Pancreas (tissue), 10 donors: ENCODE measurements at places on chromosomes 12 and 14. TPM values are rescaled to one million over a fixed set of nuclear protein-coding genes. Genes with fewer than 3 reads are reported as not detected.

DNA sequence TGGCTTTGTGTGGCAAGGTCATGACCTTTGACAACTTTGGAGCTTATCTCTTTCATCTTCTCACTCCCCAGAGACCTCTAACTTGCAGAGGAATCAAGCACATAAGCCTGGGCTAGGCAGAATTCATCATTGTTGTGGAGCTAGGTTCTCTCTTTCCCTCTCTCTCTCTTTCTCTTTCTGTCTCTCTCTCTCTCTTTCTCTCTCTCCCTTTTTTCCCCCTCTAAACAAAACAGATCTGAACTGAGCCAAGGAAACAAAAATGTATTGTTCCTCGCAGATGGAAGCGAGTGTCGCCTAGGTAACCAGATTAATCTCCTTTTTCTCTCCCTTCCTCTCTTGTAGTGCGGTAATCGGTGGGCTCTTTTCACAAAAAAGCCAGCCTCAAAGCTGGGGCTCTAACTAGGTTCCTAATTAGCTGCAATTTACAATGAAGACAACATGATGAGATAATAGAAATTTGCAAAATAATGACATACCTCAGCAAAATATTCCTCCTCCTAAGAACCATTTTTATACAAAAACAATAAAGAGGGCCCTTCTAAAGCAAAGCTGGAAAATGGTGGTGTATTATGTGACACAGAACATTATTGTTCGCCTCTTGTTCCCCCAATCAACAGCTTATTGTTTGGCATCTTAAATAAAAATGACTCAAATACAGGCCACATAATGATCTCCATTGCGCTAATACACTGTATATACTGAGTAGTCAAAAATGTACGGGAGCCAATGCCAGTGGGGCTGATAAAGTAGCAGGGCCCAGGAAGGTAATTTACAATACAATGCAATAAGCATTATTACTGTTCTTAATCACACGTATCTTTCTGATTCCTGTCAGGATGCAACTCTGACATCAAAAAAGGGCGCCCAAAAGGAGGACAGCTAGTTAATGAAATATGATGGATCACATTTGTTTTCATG, 65.7 kb upstream of the SOX5 start:
- DNase-seq, result no peak

DNA sequence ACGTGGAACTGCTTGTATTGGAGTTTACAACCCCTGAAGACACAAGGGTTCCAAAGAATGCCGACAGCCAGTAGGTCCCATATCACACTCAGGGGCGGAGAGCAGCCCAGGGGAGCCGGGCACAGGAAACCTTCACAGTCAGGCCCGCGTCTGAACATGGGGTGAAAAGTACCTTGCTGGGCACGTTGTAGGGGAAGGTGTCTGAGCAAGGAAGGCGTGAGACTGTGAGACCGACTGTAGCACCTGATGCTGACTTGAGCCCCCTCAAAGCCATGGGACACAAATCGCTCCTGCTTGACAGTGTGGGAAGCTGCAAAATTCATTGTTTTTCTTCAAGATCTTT, 14.7 kb downstream of the RIMBP2 start:
- no peak for DNase-seq

GRCh38 chr12:33156042-33156441, 259.5 kb upstream of the PKP2 start:
- DNase-seq, result no peak

GRCh38 chr12:117000316-117000715, 89.6 kb downstream of the FBXW8 start:
- DNase-seq, result no peak

GRCh38 chr14:68864361-68864750, 71.5 kb upstream of the ZFP36L1 start:
- no peak for DNase-seq

DNA sequence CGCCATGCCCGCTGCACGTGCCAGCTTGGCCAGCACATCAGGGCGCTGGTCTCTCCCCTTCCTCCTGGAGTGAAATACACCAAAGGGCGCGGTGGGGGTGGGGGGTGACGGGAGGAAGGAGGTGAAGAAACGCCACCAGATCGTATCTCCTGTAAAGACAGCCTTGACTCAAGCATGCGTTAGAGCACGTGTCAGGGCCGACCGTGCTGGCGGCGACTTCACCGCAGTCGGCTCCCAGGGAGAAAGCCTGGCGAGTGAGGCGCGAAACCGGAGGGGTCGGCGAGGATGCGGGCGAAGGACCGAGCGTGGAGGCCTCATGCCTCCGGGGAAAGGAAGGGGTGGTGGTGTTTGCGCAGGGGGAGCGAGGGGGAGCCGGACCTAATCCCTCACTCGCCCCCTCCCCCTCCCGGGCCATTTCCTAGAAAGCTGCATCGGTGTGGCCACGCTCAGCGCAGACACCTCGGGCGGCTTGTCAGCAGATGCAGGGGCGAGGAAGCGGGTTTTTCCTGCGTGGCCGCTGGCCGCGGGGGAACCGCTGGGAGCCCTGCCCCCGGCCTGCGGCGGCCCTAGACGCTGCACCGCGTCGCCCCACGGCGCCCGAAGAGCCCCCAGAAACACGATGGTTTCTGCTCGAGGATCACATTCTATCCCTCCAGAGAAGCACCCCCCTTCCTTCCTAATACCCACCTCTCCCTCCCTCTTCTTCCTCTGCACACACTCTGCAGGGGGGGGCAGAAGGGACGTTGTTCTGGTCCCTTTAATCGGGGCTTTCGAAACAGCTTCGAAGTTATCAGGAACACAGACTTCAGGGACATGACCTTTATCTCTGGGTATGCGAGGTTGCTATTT, 914 bp upstream of the CCND2 start:
- DNase-seq, result no peak

- no peak for DNase-seq
These were observed 15.3 kb downstream of the PPP1R13B start for GRCh38 chr14:103832046-103832445.

Gene WNT5B
- total RNA-seq, result 0.88 TPM

Gene CRACR2A
- total RNA-seq, result 4.9 TPM

Gene PPP4R4
- total RNA-seq, result 0.65 TPM
